MV-4-11 (cell line): ENCODE measurements at places on chromosomes 13 and 19.

GRCh38 chr13:104608331-104608730, 1542.1 kb upstream of the SLC10A2 start:
- no peak for DNase-seq

DNA sequence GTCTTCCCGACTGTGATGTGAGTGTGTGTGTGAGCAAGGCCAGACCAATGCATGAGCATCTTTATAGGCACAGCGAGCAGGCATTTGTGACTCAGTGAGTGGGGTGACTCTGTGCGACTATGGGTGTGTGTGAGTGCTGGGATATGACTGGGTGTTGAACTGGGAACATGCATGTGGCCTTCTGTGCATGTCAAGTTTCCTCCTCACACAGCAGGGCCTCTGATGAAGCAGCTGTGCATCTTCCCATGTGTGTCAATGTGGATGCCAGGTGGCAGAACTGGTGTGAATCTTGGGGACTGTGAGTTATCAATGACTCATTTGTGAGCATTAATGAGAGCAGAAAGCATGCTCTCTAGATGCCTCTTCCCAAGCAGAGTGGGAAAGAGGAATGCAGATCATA, 12.1 kb upstream of the LGALS14 start:
- DNase-seq = peak; percentile 66

DNA sequence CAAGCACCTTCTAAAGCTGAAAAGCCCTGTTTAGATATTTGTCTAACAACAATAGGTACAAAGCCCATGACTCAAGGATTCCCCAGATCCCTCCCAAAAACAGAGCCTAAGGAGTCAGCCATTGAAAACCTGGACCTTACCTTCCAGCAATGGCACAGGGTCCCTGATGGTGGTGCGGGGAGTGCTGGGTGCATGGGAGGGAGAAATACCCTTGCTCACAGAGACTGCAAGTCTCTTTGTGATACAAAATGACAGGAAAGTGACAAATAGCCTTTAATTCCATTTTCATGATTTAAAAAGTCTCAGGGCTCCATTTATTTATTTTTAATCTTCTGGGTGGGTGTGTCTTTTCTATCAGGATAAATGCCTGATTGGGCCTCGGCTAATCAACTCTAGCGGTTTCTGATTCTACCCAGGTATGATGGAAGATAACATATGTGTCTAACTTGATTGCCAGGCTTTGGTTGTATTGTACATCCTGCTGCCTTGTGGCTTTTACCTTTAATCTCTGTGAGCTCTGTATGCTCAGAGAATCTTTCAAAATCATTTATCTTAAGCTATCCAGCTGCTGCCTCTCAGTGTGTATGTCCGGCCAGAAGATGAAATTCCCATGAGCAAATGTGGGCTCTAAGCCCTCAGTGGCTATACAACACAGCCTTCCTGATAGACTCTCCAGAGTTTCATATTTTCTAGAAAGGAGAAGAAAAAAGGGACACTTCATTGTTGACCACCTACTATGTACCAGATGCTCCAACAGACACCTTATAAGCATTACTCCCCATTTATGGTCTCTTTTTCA, 54.6 kb upstream of the FAM124A start:
- DNase-seq = no peak

- no peak for DNase-seq
Observed at GRCh38 chr13:76594435-76594834, 291.8 kb downstream of the KCTD12 start.

DNA sequence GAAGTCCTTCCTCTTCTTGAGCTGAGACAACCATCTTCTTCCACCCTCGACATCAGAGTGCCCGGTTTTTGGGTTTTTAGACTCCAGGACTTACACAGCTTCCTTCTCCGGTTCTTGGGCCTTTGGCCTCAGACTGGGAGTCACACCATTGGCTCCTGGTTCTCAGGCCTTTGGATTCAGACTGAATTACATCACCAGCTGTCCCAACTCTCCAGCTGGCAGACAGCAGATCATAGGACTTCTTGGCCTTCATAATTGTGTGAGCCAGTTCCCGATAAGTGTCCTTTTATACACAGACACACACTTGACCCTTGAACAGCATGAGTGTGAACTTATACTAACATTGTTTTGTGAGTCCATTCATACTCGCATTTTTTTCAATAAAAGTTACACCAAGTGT, 166.0 kb upstream of the UBL3 start:
- DNase-seq = no peak

GRCh38 chr13:47997384-47997783, 3.7 kb downstream of the SUCLA2 start:
- DNase-seq = no peak
